ENCODE measurements at places on chromosomes 3 and 15. TPM values are rescaled to one million over a fixed set of nuclear protein-coding genes. Genes with fewer than 3 reads are reported as not detected.

The WDR93 gene
- total RNA-seq, result 0.17 TPM

The SERPINI2 gene
- total RNA-seq, result not detected

The POTEB2 gene
- total RNA-seq, result not detected

The SRGAP3 gene
- 8.6 TPM for total RNA-seq

The CPN2 gene
- total RNA-seq, result not detected
